ENCODE measurements at places on chromosomes 6 and 20. TPM values are rescaled to one million over a fixed set of nuclear protein-coding genes. Genes with fewer than 3 reads are reported as not detected.

The CLDN20 gene
- not detected for total RNA-seq

The APOBEC2 gene
- 1.5 TPM for total RNA-seq

The RIN2 gene
- total RNA-seq = 44.8 TPM

The COL9A1 gene
- 0.31 TPM for total RNA-seq

The PPP1R14C gene
- 19.2 TPM for total RNA-seq

The PACSIN1 gene
- total RNA-seq = 12.5 TPM

The TLDC2 gene
- total RNA-seq = 0.93 TPM

The WASF1 gene
- 17.7 TPM for total RNA-seq

DNA sequence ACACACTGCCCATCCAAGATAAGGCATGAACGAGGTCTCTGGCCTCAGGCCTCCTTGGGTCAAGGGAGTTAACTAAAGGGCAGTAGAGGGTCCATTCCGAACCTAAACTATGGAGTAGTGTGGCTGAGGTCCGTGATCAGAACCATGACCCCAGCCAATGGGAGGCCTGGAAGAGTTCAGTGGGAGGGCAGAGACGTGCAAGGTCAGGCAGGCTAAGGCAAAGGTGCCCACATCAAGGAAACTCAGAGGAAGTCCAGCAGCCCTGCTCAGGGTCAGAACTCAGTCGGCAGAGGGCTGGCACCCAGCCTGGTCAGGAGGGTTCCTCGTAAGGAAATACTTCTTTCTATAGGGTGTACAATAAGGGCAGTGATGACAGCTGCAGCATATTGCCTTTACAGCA is 152.2 kb downstream of the SOD2 start:
- no peak for DNase-seq

GRCh38 chr6:167849846-167850459 is 23.2 kb downstream of the AFDN start:
- no peak for DNase-seq

- peak; percentile 82 for DNase-seq
Observed at GRCh38 chr6:167826230-167826895, 348 bp upstream of the AFDN start.

- DNase-seq = no peak
Observed at GRCh38 chr6:854406-855118, 161.6 kb upstream of the EXOC2 start.

DNA sequence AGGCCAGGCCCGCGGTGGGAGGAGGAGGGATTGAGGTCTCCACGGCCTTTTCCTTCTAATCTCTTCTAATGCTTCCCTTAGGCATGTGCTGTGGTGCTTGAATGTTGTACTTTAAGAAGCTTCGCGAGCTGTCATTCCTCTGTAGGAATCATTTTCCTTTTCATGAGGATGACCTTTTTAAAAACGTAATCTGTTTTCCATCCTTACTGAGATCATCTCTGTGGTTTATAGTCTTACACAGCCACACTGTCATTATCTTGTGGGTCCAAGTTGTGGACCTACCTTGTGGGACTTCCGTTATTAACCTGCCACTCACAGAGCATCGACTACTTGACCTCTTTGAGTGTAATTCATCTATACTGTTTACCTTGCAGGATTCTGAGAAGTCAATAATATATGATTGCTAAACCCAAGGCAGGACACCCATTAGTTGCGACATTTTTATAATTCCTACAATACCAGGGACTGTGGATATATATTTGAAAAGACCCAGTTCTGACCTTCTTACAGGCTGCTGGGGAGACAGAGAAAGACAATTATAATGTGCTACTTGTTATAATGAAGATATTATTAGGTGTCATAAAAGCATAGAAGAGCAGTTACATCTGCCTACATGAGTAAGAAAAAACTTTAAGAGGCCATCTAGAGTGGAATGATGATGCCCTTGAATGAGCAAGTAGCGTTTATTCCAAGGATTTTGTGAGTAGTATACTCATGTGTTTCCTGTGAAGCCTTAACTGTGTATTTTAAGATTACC is 842 bp downstream of the SLC25A27 start:
- no peak for DNase-seq

DNA sequence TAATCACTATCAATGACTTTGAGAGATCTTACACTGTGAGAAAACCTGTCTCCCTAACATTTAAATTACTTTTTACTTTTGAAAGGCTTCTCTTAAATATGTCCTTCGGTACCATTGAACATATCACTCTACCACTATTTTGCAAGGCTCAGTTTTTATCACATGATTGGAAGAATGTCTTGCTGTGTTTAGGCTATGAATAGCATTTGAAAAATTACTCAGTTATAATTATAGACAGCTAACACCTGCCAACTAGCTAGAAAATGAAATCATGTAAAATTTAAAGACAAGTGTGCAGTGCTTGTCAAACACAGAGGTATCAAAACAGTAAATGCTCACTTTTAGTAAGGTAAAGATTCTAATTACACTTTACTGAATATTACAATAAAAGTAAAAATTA is 11.0 kb downstream of the SESN1 start:
- DNase-seq = no peak

- DNase-seq = no peak
Observed at GRCh38 chr6:37871616-37872372, 52.3 kb downstream of the ZFAND3 start.

- no peak for DNase-seq
Observed at GRCh38 chr6:112038268-112038667, 15.6 kb upstream of the CCN6 start.

Measured in type B pancreatic cell (in vitro differentiated cells).